ENCODE measurements at places on chromosomes 12 and 14. TPM values are rescaled to one million over a fixed set of nuclear protein-coding genes. Genes with fewer than 3 reads are reported as not detected.

SLC35E3 gene
- polyA plus RNA-seq, result 9.2 TPM

DNA sequence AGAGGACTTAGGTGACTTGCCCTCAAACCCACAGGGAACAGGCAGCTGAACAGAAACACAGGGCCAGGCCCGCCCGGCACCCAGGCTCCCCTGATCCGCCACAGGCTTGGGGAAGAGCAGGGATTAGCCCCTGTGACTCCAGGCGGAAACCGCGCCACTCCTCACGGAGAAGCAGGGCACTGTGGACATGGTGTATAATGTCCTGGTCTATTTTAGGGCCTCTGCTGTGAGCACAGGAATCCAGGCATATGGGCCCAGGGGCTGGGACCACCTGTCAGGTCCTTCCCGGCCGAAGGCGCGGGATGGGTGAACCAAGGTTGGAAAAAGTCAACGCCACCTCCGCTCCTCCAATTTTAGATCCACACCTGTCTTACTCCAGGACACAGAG lies 34.6 kb upstream of the MEG3 start:
- no peak for DNase-seq

DNA sequence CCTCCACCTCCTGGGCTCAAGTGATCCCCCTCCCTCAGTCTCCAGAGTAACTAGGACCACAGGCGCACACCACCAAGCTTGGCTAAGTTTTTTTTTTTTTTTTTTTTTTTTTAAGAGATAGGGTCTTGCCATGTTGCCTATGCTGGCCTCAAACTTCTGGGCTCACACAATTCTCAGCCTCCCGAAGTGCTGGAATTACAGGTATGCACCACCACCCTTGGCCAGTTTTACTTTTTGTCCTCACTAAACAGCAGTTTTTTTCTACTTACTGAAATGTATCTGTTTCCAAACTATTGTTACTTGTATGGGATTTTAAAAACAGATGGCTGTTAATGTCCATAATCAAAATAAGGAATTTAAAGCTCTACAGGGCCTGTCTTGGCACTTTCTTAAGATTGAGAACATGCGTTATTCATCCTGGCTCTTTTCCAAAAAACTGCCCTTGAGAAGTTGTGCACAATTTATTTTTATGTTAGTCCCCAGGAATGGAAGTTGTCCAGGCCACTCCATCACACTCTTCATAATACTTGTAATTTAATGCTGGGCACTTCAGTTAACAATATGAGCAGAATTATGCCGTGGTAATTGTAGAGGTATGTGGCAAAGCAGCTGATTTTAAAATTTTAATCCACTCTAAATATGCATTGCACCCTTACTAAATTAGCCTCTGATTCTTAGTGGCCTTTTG lies 51.9 kb upstream of the REP15 start:
- no peak for DNase-seq

- DNase-seq, result no peak
These were observed 69.8 kb downstream of the CNTN1 start for GRCh38 chr12:40762072-40762471.

- DNase-seq, result no peak
These were observed 19.9 kb upstream of the MYL2 start for GRCh38 chr12:110940296-110940695.
